ENCODE measurements at places on chromosomes 6 and 20.

DNA sequence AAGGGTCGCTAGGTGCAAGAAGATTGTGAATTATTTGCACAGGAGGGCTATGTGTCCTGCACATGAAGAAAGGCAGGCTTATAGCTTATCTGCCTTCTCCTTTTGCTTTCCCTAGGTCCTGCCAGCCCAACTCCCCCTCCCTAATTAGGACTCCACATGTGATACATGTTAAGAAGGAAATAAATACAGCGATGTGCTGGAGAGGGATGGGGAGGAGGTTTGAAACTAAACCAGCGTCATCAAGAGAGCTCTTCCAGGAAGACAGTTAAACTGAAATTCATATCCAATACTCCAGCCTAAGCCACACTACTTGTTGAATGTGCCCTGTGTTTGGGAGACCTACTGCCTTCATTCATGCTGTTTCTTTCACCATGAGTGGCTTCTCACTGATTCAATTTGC, 34.9 kb upstream of the UTRN start:
- DNase-seq: no peak

- DNase-seq: no peak
These were observed 18.1 kb downstream of the CST9L start for GRCh38 chr20:23550227-23550626.

DNA sequence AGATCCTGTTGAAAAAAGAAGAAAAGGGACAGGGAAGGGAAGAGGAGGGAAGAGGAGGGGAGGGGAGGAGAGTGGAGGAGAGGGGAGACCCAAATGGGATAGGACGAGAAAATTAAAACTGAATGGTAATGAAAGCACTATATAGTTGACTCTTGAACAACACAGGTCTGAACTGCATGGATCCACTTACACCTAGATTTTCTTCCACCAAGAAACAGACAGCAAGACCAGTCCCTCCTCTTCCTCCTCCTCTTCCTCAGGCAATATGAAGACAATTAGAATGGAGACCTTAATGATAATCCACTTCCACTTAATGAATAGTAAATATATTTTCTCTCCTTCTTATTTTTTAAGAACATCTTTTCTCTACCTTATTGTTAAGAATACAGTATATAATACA, 113.5 kb downstream of the EPB41L2 start:
- DNase-seq: no peak

GRCh38 chr6:125246566-125246965, 55.2 kb downstream of the HDDC2 start:
- no peak for DNase-seq

- peak; percentile 6 for DNase-seq
These were observed 14.3 kb downstream of the LYRM4 start for GRCh38 chr6:5246141-5247097.

GRCh38 chr6:158311193-158311592, 1.1 kb upstream of the TULP4 start:
- no peak for DNase-seq

DNA sequence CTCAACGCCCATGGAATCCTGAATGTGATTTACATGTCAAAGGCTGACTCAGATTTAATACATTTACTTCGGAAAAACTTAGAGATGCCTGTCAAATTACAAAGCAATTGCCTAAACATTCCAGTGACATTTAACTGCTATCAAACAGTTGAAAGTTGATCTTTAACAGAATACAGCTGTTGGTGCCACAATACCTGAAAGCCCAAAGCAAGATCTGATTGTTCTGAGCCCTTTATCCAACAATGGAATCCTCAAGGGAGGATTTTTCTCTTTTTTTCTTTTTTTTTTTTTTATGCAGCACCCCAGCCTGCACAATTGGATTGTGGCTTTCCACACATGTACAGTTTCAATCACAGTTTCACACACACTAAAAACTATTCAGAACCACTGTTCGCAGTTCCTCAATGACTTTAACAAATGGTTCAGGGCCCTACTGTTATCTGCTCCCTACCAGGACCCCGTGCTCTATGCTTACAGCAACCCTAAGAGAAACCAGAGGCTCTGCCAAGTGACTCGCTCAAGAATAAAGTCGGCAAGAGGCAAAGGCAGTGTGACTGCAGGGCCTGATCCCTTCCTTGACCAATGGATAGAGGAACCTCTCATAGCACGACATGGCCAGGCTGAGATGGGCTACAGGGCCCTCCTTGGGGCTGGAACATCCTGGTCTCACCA, 33.3 kb downstream of the EPB41L2 start:
- no peak for DNase-seq

DNA sequence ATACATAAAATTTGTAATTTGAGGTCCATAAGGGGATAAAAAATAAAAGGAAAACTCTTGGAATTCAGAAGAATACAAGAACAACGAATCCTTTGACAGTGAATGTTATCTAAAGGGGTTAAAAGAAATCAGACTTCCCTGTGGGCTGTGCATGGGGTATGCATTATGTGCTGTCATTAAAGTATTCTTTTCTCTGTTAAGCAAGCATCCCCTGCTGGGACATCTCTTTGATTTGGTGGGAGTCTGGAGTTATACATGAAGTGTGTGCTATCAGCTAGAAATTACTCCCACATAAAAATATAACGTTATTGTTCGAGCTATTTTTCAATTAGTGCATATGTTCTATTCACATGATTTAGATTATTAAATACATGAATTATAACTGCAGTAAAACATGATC, 195.2 kb downstream of the CENPW start:
- DNase-seq: no peak

GRCh38 chr6:6635291-6635690, 46.8 kb downstream of the LY86 start:
- no peak for DNase-seq

DNA sequence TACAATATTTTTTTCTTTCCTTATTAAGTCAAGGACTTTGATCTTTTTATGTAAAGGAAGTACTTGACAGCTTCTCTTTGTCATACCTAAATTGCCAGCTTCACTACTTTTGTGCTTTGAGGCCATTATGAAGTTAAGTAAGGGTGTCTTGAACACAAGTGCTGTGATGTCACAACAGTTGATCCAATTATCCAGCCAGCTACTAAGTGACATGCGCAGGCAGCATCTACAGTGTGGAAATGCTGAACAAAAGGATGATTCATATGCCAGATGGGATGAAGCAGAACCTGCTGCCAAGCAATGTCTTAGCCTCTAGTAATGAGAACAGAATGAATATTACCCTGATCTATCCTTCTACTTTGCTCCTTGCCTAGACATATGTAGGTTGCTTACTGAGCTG, 68.3 kb upstream of the TMEM244 start:
- DNase-seq: peak; percentile 52

GRCh38 chr6:43809417-43810305, 39.6 kb downstream of the VEGFA start:
- DNase-seq: no peak

DNA sequence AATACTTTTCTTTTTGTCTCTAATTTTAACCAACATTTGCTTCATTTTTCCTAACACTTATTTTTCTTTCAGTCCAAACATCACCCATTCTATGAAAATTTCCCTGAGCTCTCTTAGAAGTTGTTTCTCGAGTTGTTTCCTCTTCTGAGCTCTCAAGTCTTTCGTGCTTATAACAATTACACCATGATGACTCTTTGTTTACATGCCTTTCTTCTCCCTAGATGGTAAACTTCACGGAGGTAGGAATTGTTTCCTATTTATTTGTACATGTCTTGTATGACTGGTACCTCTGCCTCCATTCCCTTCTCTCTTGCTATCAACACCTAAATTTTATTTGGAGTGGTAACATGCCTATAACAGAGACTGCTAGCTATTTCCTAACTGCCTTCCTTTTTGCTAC, 6.4 kb downstream of the BLOC1S5 start:
- DNase-seq: no peak

GRCh38 chr6:41405941-41406727, 70.7 kb downstream of the NCR2 start:
- no peak for DNase-seq

GRCh38 chr6:170286246-170286933, 4.5 kb downstream of the DLL1 start:
- DNase-seq: no peak

DNA sequence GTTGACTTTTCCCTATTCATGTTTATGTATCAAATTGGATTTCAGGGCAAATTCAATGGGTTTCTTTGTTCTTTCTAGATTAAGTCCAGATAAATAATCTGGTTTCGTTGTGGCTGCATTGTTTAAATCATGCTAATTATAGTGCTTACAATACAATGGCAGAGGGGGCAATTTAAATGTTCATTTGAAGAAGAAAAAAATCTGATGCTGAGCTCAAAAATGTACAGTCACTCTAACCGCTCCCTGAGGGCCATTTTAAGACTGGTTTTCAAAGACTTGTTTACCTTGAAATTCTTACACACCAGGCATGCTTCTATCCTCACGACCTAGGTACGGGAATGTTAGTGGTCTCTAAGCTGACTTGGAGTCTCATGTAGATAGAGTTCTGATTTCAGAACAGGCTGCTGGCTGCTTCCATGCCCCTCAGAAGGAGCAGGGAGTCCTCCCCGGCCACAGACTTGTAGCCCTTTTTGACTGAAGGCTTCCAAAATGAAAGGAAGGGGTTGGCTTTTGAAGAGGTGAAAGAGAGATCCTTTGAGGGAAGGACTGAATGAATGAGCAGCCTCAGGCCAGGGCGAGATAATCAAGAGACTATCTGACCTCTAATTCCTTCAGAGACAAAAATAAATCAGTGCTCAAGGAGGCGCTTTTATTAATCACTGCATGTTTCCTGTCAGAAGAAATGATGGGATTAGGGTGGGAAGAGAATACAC, 86.1 kb upstream of the ZNF217 start:
- DNase-seq: no peak

GRCh38 chr6:137787016-137787415, 80.0 kb upstream of the TNFAIP3 start:
- DNase-seq: no peak

DNA sequence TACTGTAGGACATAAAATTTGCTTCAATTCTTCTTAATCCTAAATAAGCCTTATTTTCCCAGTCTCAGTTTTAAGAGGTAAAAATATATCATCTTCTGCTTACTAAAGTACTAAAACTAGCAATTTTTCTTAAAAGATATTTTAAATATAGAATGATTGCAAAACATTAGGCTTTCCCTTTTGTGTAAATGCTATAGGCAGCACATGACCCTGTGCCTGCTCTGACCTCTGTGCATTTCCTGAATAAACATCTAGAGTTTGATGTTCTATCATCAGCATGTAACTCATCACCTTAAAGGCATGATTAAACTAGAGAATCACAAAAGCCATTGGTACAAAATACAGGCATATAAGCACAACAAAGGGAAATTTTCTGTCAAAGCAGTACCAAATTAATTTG, 422.7 kb downstream of the TFAP2B start:
- DNase-seq: peak; percentile 49

GRCh38 chr20:19047951-19048296, 164.5 kb upstream of the SLC24A3 start:
- DNase-seq: no peak

DNA sequence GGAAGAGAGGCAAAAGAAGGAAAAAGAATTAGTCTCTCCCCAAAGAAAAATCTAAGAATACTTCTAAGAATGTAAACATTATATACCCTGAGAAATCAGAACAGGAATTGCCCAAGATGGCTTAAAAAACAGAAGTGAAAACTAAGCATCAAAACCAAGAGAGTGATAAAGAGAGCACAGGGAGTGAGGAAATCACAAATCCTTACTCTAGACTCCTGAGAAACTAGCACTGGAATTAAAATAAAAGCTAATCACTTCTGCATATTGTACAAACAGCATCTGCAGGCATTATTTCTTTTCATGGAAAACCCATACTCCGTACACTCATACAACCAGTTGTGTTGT, 285.7 kb downstream of the BTBD9 start:
- peak; percentile 59 for DNase-seq

DNA sequence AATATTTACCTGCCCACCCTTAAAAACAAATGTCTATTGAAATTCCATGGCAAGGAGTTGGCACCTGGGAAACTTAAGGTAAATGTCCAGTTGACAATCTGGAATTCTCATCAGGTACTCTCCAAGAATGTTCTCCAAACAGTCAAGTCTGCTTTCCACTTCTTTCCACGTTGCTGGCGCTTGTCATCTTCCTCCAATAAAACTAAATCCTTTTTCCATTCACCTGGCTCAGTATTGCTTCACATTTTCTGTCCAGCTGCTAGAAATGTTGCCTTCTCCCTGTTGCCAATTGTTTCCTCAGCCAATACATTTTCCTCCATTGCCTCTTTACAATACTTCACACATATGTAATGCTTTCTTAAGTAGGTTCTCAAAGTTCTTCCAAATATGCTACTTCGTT, 1288.1 kb upstream of the MAP3K7 start:
- no peak for DNase-seq

- DNase-seq: no peak
These were observed 58.1 kb downstream of the RNF217 start for GRCh38 chr6:125020385-125020784.
